Left hindlimb (tissue), 1 donor: ENCODE measurements at places on chromosomes 12 and 14.
A peak's percentile ranks its signal among the peaks of the same experiment; 100 is the strongest.

- no peak for DNase-seq
These were observed 6.5 kb downstream of the BHLHE41 start for GRCh38 chr12:26118308-26118707.

- no peak for DNase-seq
These were observed 394.5 kb upstream of the GARIN6 start for GRCh38 chr12:99253068-99253467.

DNA sequence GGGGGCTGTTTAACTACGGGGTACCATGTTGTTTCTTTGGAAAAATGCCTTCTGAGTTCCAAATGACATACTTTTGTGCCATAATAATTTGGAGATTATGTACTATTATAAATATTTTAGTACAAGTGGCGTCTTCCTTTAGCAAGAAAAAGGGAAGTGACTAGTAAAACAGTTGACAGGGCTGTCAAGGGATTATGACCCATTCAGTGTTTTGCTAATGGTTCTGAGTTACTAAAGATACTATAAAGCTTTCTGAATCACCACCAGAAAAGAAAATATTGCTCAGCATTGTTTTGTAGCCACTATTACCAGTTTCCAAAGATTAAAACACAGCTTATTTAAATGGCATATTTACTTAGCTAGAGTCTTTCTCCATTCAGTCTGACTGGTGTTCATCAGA, 334.9 kb downstream of the SNAPC1 start:
- no peak for DNase-seq

DNA sequence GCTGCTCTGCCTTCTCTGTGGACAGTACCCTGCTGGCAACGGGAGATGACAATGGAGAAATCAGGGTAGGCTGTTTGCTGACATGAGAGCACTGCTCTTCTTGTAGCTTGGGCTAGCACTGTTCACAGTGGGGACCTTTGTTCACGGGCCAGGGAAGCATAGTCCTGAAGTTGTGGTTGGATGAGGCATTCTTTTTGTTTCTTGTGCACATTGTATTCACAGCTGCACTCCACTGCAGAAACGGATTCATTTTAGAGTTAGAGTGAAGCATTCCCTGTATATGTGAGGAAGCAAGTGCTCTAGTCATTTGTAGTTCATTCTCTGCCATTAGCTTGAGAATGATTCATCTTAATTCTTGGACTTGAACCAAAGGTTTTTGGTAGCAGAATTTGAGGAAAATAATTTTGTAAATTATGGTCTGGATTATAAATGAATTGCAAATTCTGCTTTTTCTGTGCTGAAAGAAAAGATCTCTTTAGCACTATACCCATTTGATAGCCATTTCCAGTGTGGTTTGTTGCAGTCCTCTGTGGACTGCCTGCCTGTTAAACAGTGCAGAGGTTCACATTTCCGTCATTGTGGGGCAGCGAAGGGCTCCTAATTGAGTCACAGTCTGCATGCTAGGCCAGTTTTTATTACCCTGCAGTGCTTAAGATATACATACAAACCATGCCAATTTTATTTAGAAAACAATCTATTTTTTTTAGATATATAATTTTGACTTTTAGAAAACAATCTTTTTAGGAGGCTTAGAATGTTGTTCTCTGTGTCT, 80.6 kb downstream of the APAF1 start:
- DNase-seq: no peak

DNA sequence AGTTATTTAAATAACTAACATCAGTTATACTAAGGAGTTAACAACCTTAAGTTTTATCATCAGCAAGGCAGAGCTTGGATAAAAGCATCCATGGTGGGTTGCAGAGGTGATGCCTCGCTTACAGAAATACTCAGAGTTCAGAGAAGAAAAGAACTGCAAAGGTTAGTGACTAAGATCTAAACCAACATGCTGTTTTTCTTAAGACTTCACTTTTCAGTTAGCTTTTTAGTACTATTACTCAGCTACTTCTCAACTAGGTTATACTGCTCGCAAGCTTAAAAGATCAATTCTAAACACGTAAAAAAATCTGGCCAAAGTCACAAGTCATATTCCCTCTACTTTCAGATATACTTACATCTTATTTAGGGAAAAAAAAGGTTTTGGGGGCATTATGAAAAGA, 2.8 kb downstream of the PPP1CC start:
- DNase-seq: no peak

DNA sequence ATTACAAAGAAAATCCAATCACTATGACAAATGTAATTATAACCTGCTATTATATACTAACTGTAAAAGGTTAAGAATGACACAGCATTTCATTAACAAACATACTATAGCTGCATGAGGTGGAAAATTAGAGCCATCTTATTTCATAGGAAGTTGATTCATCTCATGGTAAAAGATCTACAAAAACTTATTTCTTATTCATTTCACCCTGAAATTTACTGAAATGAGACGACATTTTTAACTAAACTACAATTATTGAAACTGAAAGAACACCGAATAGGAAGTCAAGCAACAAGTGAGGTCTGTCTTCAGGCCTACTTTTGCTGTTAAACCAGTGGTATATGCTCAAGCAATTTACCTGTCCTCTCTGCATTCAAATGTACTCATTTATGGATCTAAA, 87.2 kb downstream of the CEP83 start:
- DNase-seq: no peak

DNA sequence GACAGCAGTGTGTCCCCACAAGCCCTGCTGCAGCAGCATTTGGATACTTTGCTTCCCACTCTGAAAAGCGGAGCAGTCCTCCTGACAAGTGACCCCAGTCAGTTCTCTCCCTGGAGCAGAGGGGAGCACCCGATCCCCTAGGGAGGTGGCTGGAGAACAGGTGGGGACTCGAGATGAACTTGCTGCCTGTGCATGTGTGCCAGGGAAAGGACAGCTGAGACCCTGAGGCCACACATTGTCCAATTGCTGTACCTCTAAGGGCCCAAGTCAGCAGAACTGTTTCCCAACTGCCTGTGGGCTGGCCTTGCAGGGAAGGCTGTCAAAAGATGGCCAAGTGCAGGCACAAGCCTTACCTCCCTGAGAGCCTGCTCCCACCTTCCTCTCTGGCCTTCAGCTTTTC, 55.1 kb downstream of the IFT43 start:
- no peak for DNase-seq

- peak; percentile 12 for DNase-seq
These were observed 5.6 kb downstream of the AGAP2 start for GRCh38 chr12:57732726-57733593.

GRCh38 chr12:64105026-64105425, 117.1 kb downstream of the KICS2 start:
- DNase-seq: no peak

DNA sequence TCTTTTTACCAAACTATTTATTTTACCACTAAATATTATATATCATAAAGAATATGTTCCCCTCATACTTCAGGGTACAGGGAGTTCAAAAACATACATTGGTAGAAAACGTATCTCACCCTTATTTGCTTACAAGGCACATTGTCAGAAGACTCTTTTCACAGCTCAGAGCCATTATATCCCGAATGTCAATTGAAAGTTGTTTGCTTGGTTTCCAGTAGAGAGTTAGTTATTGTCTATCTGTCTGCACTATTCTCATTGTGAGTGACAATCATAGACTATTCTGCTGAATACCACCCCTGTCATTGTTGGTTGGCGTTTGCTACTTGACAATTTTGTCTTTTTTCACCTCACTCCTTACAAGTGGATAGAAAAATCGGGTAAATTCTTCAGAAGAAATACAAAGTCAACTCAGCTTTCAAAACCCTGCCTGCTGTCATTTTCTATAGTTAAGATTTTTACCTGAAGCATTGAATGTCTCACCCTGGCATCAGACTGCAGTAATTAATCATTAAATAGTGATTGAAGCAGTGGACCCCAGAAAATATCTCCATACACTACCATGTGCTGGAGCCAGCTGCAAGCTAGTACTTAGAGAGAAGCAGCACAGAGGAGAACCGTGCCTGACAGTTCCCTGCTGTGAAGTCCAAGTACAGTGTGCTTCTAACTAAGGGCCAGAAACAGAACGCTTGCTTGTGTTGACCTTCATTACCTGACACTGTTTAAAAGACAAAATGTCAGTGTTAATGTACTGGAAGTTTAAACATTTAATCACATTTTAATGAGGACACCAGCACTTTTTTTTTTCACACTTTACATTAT, 510.6 kb downstream of the RERGL start:
- DNase-seq: no peak

- peak; percentile 96 for DNase-seq
These were observed 6.5 kb downstream of the LAG3 start for GRCh38 chr12:6778574-6779550.

DNA sequence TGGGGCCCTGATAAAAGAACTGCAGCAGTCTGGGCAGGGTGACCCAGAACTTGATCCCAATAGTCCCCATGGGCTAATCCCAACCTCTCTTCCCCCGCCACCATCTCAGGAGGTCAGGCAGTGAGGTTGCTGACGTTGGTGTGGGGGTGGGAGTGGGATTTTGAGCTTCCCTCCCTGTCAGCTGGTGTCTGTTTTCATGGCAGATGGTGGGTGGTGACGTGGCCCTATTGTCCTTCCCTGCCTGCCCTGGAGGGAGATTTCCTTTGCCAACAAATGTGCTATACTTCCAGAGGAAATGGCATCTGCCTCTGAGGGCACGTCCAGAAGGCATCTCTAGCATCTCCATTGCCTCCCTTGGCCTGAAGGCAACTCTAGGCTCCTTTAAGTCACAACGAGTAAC, 37.7 kb downstream of the NEUROD4 start:
- DNase-seq: peak; percentile 50

GRCh38 chr14:89399594-89400068, 17.4 kb downstream of the FOXN3 start:
- peak; percentile 70 for DNase-seq

- DNase-seq: no peak
These were observed 503.7 kb downstream of the SLC6A15 start for GRCh38 chr12:84408936-84409335.

DNA sequence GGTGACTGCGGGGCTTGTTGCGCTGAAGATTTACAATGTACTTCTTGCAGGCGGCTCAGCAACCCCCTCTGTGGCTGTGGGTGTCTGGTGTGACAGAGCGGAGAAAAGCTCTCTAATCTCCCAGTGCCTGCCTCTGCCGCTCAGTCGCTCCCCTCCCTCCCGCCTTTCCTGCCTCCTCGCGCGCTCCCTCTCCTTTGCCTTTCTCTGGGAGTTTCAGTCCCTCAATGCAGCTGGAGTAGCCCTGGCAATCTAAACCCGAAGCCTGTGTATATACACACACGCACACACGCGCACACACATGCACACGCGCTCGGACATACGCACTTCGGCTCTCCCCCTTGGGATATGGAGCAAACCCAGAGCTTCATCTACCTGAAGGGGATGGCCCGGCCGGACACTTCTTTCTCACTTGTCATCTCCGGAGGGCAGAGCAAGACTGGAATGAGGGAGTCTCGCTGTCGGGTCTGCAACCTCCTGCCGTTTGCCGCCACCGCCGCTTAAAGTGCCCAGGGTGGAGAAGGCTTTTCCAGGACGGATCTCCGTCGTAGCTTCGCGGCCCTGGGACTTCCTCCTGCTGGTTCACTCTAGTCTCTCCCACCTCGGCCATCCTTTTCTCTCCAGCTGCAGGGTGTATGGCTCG, 599 bp upstream of the TRHDE start:
- peak; percentile 66 for DNase-seq

DNA sequence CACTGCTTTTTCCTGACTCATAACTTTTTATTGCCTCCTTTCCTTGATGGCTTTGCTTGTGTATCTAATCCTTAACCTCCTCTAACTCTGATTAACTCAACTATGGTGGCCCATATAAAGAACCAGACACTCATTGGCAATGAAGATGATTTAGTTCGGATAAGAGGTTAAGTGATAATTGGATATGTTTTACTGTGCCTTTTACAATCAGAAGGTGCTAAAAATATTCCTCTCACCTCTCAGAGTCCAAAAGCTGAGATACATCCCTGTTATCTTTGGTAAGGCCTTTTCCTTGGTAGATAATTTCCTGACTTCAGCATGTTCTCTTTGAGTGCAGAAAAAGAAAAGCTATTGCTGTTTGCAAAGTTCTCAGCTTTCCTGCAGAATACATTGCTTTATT, 367.7 kb downstream of the SLC16A7 start:
- DNase-seq: no peak

DNA sequence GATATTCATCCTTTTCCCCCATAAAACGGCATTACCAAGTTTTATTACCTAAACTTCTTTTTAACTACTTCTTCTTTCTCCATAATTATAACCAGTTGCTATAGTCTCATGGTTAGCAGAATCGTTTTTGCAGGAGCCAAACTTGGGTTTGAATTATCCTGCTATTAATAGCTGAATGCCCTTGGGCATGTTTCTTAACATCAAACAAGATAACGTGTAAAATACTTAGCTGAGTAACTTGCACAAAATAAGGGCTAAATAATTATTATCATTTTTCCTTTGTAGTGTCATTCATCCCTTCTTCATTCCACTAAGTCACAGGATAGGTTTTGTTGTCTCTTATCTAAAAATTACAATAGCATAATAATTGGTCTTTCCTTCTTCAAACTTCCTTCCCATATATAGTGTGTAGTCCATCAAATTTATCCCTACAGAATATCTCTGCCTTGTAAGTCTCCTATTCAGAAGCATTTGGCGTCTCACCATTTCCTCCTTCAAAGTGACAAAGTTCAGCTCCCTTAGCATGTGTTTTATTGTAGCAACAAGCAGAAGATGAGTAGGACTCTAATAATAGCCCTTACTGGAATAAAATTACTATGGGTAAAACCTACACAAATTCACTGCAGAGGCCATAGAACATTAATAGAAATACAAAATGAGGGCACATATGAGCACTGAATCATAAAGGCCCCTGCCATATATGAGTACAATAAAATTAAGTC, 63.8 kb downstream of the FAR2 start:
- DNase-seq: no peak

DNA sequence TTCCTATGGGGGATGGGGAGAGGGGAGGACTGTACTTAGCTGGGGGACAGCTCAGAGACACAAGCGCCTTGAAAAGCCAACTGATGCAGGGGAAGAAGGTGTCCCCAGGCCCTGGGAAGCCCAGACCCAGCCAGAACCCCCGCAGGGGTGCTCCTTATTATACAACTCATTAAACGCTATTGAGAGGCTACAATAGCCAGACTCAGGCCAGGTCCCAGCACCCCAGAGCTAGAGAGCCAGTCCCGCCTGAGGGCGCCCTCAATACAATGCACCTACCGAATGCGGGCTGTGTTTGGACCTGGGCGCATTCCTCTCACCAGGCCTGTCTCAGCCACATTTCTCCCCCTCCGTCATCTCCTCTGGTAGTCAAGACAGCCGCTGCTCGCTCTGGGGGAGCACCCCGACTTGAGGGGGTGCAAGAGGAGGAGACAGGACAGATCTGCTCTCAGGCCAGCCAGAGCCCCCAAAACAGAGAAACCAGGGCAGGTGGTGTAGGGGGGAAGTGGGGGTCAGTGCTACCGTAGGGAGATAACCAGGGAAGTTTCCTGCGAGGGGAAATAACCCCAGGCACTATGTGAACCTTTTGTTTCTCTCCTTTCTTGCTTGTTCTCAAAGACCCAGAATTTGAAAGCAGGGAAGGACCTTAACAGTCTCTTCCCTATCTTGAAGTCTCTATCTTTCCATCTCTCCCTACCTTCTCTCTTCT, 6.1 kb upstream of the ASIC1 start:
- DNase-seq: no peak
